Stimulated activated CD8-positive, alpha-beta memory T cell treated with anti-CD3 and anti-CD28 coated beads, Interleukin-15, amount 100 ng/mL, for 24 hours (primary cell): ENCODE measurements at places on chromosomes 4 and X.

DNA sequence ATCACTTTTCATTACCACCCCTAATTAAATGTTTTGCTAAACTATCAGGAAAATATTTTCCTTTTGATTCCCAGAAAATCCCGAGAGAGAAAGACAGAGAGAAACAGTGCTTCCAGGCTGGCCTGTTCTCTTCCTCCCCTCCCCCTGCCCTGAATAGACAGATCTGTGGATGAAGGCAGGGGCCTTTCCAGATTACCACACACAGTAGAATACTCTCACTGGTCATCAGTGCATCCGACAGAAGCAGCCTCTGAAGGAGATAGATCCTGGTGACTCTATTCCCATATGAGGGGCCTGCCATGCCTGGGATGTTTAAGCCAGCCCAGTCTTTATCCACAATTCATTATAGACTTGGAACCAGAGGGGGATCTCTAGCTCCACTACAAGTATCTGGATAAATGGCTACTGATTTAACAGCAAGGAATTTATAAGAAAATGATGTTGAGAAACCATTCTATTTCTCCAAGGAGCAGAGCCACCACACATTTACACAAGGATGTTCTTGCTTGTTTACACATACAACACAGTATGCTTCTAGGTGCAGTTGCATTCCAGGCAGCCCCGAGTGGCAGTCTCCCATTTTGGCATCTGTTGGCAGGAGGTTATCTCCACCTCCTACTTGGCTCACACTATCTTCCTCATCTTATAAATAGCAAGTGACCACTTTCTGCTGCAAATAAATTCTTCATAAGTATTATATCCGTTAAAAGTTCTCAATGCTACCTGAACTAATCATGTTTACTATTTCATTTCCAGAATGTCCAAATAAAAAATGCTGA, 115.8 kb downstream of the HS6ST2 start:
- no peak for DNase-seq

DNA sequence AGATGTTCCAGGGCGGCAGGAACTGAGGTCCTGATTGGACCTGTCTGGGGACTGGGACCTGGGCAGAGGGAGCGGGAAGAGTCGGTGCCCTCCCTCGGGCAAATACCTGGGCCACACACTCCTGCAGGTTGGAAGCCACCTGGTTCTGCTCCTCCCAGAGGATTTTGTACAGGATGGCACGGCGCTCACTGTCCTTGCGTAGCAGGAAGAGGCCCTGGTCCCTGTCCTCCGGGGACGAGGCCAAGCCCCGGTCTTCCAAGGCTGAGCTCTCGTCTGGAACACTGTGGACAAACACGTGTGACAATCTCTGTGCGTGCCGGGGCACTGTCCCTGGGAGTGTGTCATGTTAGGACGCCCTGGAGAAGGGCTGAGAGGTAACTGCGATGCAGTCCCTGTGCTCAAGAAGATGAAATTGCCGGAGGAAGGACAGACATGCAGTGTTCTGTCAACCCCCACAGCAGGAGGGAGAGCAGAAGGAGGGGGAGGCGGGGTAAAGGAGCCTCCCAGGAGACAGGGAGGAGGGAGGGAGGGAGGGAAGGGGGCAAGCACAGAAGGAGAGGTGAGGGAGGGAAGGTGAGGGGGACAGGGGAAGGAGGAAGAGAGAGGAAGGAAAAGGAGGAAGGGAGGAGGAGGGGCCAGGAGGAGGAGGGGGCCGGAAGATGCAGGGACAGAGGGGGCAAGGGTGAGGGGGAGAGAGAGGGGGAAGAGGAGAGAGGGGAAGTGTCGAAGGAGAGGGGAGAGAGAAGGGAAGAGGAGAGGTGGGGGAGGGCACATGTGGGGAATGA, 29.0 kb downstream of the PDHA1 start:
- DNase-seq, result no peak

GRCh38 chr4:8906668-8906970, 35.0 kb upstream of the HMX1 start:
- DNase-seq, result no peak

GRCh38 chr4:147639388-147639787, 22.2 kb downstream of the TMEM184C start:
- no peak for DNase-seq

DNA sequence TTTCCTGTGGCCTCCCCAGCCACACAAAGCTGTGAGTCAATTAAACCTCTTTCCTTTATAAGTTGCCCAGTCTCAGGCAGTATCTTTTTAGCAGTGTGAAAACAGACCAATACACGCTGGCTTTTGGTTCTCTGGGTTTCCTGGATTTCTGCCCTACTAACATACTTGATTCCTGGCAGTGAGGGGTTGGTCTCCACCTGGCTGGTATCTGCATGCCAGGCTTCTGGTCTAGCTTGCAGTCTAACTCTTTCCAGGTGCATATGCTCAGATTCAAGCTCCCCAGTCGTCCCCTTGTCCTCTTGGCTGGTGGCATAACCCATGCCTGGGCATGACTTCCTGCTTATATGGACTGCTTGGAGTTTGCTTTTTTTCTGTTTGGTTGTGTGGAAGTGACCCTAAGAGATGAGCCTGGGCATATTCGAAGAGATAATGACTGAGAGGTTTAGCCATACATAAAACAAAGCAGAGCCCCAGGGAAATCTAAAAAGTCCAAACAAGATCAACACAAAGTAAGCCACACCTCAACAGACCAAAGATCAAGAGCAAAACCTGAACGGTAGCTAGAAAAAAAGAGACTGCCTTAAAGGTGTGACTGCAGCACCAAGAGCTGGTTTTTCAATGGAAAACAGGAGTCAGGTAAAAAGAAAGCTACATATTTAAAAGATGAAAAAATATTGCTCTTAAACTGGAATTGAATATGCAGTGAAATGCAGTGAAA, 102.1 kb upstream of the STS start:
- no peak for DNase-seq

- no peak for DNase-seq
Measured at GRCh38 chr4:39476187-39476895, 17.5 kb downstream of the LIAS start.
